ENCODE measurements at places on chromosomes 7 and 10.

DNA sequence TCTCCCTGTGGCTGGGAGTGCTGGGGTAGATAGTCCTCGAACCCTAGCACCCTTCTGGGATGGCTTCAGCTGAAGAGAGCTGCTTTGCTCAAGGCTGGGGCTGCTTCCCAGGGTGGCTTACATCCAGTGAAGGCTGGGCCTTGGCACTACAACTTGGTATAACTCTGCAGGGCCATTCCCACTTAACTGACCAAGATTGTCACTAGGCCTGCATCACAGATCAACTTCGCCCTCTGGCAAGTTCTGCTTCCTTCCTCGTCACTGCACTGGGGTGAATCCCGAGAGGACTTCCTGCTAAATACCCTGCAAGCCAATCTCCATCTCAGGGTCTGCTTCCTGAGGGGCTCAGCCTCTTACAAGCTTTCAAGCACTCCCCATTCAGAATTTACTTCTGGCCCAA is 195.2 kb downstream of the DOCK4 start:
- no peak for DNase-seq

DNA sequence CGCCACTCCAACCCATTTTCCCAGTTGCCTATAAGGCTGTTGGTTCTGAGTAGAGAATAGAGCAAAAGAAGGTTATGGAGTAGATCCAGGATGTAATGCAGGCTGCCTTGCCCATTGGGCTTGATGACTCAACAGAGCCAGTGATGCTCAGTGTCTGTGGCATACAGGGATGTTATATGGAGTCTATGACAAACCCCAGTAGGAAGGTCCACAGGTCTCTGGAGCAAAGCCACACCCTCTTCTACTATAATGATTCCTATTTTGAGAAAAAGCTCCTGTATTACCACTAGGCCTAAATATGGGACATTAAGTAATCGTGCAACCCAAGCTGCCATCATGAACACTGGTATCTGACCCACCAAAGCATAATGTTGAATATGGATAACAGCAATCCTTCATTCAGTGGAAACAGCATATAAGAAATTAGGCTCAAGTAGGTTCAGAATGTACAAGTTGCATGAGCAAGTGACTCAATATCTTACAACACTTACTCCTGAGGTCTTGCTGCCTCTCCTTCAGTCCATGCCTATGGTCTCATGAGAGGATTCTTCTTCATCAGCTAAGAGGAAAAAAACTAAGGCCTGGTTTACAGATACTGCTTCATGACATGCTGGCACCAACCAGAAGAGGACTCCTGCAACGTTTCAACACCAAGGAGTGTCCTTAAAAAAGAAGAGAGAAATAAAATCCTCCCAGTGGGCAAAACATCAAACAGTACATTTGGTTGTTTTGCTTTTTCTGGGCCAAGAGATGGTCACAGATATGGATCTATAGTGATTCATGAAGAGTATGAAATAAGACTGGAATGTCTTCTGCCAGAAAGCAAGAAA is 14.8 kb upstream of the FHIP2A start:
- DNase-seq, result no peak

DNA sequence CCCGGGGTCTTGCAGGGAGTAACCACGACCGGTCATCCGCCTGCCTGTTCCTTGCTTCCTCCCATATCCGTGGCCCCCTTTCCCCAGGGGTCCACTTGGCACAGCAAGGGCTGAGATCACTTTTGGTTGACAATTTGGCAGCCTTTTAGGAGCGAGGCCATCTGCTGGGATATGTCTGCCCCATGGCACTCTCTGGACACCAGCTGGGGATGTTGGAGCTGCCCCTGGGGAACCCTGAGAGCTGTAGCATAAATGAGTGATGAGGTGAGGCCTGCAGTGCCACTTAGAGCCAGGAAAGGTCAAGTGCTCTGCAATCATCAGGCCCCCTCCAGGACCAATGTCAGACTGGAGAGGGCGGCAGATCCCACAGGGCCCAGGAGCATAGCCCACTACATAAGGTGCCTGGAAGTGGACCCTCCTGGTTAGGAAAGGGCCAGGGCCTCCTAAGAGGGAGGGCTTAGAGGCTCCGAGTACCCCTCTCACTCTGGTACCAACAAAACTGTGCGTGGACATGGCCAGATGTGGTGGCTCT is 92.1 kb downstream of the HIP1 start:
- no peak for DNase-seq

DNA sequence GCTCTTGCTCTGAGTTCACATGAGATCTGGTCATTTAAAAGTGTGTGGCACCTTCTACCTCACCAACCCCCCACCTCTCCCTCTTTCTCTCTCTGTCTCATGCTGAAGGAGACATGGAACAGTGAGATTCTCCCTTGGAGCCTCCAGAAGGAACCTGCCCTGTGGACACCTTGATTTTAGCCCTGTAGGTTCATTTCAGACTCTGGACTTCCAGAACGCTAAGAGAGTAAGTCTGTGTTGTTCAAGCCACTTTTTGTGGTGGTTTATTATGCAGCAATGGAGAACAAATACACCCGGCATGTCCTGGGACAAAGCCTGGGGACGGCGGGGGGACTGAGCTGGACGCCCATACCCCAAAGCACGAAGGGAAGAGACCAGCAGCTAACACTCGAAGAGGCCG is 20.7 kb upstream of the GIMAP8 start:
- no peak for DNase-seq

DNA sequence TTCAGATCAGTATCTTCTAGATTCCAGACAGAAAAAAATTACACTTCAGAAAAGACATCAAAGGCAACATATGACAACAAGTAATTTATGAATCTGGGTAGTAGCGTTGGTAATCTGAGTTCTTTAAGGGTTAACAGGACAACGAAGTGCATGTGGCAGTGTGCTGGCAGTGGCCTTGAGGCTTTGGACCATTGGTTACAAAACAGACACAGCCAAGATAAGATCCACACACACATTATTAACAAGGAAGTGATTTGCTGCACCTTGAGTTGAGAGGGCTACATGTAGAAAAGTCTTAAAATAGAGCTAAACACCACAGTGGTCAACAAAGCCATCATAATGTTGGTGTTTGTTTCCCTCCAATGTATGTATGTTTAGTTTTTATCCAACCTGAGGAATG is 40.6 kb downstream of the AKR1D1 start:
- DNase-seq, result no peak

DNA sequence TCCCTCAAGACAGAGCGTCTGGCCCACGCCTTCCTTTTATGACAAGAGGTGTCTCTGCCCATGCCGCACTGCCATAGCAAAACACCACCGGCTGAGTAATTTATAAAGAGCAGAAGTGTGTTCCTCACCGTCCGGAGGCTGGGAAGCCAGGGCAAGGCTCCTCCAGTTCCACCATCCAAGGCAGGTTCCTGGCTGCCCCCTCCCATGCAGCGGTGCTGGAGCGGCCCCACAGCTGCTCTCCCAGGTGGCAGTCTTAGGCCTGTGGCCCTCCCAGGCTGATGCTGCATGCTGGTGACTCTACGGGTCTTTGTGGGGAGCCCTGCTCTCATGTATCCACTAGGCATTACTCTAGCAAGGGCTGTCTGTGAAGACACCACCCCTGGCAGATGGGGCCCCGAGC is 113.1 kb downstream of the TCERG1L start:
- no peak for DNase-seq

- no peak for DNase-seq
Observed at GRCh38 chr7:102222445-102222844, 64.2 kb upstream of the SH2B2 start.
